ENCODE measurements at places on chromosomes 5 and 9.

- DNase-seq, result no peak
These were observed 89.1 kb upstream of the OTULINL start for GRCh38 chr5:14492331-14492964.

DNA sequence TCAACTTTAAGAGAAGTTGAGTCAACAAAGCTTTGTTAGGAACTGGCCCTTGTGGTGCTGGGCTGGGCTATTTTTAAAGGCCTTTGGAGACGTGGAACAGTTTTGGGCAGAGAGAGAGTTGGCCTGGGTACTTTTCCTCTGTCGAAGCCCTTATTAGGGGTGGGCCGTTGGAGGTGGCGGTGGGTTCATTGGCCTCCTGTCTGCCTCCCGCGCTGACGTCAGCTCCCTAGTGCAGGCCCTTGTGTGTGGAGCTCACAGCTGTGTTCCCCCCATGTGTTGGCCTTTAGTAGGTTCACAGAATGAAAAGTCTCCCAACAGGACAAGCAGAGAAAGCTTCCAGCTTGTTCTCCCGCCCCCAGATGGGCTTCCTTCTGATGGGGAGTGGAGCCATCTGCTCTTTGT, 2.7 kb downstream of the NCS1 start:
- DNase-seq, result no peak

GRCh38 chr9:134220311-134220710, 55.9 kb upstream of the RNU6ATAC start:
- DNase-seq, result no peak

GRCh38 chr9:2336055-2336454, 285.5 kb upstream of the VLDLR start:
- no peak for DNase-seq

DNA sequence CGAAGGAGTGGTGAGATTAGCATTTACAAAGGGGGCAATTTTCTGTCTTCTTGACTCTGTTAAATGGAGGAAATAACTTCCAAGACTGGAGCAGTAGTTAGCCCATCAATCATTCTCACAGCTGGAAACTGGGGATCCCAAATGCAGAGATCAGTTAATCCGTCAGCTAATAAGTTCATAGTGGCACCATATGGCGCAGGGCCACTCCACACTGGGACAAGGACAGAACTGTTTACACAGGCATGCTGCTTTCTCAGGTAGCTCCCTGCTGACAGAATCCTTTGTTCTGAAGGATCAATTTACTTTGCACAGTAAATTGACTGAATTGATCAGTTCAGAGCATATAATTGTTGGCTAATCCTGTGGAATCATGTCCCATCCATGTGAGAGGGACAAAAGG, 395.7 kb downstream of the TMEM161B start:
- DNase-seq, result no peak

DNA sequence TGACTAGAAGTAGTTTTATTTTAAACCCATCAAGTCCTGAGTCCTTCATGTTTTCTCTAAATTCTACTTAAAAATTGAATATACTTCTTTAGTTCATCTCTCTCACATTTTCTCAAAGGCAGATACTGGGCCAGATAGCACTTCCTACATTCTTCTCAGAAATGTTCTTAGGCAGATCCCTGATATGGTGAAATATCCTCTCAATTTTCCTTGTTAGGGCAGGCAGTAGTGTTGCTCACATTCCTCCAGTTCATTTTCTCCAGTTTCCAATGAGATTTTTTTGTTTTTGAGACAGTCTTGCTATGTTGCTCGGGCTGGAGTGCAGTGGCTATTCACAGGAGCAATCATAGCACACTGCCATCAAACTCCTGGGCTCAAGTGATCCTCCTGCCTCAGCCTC, 5.7 kb downstream of the GCNT1 start:
- no peak for DNase-seq

- DNase-seq, result no peak
These were observed 119.8 kb upstream of the NEK6 start for GRCh38 chr9:124137944-124138335.

DNA sequence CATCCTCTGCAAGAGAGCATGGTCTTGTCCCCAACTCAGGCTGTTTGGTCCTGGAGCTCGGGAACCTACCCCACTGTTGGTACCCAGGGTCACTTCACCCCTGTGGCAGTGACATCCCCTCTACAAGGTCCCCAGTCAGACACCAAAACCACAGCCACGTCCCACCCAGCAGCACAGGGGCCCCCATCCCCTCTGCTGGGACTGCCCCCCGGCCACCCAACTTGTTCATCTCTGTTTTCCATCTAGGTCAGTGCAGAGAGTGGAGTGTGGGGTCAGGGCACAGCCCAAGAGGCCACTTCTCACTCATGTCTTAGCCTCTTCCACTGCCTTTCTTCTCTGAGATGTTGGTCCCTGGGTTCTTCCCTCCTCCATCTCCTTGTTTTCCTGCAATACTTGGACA, 233.9 kb upstream of the NFIL3 start:
- DNase-seq, result no peak

- no peak for DNase-seq
These were observed 504.4 kb downstream of the TLE4 start for GRCh38 chr9:80076162-80076561.

- no peak for DNase-seq
These were observed 94.1 kb downstream of the APBA1 start for GRCh38 chr9:69578026-69578425.

GRCh38 chr5:33482335-33482734, 41.6 kb downstream of the TARS1 start:
- no peak for DNase-seq

- no peak for DNase-seq
These were observed 63.9 kb downstream of the SAXO1 start for GRCh38 chr9:18969128-18969527.

GRCh38 chr5:103441523-103441922, 121.1 kb downstream of the NUDT12 start:
- DNase-seq, result no peak

- DNase-seq, result no peak
These were observed 259.0 kb upstream of the ADRA1B start for GRCh38 chr5:159657298-159657697.

DNA sequence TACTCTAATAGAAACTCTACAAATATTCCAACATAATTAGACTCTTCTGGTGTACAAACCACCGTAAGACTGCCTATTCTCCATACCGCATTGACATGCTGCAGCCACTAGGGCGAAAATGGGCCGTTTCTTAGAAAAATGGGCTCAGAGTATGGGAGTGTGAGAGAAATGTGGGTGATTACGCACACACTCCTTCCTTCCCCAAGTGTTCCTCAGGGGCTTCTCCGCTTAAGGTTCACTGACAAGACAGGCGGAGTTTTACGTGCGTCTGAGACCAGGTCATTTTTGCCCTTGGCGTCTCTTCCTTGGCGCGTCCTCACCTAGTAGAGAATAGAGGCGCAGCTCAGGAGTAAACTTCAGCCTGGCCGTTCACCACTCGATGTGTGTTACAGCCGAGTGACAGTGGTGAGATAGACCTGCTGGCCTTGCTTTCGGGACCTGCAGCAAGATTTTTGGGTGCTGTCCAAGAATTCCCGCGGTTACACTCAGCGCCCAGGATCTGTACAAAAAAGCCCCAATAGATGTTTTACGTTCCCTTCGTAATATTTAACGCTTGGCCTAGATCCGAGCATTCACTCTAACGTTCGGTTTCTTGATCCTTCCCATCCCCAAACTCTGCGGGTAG, 1.8 kb upstream of the NTRK2 start:
- peak; percentile 14 for DNase-seq

- DNase-seq, result no peak
These were observed 194.4 kb upstream of the ZNF462 start for GRCh38 chr9:106668534-106668933.

GRCh38 chr5:153881687-153882086, 157.0 kb downstream of the FAM114A2 start:
- no peak for DNase-seq

DNA sequence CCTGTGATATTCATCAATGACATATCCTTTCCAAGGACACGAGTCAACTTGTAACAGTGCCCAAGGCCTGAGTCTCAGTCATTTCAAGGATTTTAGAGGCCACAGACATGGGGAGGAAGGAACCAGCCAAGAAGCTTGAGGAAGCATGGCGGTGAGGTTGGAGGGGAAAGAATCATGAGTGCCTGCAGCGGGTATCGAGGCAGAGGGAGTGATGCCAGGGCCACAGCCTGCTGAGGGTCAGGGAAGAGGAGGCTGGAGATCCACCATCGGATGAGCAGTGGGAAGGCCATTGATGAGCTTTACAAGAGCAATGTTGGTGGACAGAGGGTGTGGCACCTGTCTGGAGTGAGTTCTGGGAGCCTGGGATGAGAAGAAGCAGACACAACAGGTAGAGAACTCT, 88.5 kb upstream of the IER5L start:
- DNase-seq, result no peak

DNA sequence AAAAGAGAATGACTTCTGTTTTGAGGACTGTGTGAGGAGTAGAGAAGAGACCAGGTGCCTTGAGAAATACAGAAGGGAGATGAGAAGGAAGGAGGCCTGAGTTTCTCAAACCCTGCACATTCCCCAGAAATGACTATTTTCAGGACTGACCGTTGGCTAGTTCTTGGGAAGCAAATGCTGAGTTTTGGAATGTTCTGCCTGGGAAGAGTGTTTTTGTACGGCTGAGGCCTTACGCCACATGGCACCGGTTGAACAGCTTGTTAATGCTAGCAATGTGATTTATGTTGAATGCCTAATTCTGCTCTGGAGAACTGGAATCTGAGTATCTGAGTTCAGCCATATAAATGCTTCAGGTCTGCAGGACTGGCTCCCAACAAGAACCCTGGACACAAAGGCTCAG, 152.7 kb upstream of the ADAMTS16 start:
- DNase-seq, result no peak

- no peak for DNase-seq
These were observed 230 bp downstream of the SLC44A1 start for GRCh38 chr9:105244734-105245028.

GRCh38 chr9:32294106-32294505, 90.3 kb upstream of the ACO1 start:
- DNase-seq, result no peak

- DNase-seq, result no peak
These were observed 142.3 kb upstream of the TLX3 start for GRCh38 chr5:171166766-171167165.

DNA sequence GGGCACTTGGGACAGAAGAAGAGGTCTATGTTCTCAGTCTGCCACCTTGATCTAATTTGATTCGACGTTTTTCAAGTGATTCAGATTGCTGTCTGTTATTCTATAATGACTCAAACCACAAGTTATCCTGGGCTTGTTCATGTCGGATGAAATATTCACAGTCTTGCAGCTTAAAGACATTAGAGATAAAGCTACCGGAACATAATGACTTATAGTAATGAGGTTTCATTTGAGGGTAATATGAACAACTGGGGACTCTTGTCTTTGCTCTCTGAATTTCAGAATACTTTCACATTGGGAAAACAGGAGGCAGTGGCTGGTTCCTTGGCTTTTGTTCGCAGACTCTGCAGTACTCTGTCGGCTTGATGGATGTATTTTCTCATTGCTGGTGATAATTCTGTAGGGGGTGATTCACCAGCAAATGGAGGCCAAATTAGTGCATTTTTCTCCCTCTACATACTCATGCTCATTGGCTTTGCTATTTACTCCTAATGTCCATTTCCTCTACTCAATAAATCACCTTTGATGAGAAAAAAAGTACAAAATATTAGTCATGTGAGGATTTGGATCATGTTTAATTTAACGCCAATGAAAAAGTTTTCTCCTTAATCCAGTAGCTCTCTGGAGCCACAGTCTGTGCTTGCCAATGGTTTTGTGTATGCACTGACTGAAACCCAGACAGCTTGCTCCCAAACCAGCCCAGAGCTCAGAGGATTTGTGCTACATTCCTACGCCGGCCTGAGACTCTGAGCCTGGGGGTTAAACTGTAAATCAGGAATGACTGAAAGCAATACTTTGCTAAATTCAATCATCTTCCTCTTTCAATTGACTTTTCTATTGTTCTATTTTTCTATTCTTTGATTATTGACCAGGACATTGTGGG, 154.7 kb upstream of the ANKH start:
- no peak for DNase-seq
